ENCODE measurements at places on chromosomes 2 and 18.

DNA sequence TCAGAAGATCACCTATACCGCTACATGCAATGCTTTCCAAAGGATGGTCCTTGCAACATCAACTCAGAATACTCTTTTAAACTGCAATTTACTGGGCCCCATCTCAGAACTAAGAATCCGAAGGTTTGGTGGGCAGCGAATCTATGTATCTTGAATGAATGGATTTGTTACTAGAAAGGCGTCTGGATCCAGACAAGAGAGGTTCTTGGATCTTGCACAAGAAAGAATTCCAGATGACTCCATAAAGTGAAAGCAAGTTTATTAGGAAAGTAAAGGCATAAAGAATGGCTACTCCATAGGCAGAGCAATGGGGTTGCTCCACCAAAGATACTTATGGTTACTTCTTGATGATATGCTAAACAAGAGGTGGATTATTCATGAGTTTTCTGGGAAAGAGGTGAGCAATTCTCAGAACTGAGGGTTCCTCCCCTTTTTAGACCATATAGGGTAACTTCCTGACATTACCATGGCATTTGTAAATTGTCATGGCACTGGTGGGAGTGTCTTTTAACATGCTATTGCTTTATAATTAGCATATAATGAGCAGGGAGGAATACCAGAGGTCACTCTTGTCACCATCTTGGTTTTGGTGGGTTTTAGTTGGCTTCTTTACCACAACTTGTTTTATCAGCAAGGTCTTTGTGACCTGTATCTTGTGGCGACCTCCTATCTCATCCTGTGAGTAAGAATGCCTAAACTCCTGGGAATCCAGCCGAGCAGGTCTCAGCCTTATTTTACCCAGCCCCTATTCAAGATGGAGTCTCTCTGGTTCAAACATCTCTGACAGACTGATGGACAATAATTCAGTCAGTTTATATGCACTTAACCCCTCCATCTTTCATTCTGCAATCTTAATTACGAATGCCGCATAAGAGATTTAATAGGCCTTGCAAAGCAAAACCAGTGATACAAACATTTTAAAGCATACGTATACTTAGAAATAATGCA lies 7.5 kb upstream of the RMDN2 start:
- DNase-seq: no peak

DNA sequence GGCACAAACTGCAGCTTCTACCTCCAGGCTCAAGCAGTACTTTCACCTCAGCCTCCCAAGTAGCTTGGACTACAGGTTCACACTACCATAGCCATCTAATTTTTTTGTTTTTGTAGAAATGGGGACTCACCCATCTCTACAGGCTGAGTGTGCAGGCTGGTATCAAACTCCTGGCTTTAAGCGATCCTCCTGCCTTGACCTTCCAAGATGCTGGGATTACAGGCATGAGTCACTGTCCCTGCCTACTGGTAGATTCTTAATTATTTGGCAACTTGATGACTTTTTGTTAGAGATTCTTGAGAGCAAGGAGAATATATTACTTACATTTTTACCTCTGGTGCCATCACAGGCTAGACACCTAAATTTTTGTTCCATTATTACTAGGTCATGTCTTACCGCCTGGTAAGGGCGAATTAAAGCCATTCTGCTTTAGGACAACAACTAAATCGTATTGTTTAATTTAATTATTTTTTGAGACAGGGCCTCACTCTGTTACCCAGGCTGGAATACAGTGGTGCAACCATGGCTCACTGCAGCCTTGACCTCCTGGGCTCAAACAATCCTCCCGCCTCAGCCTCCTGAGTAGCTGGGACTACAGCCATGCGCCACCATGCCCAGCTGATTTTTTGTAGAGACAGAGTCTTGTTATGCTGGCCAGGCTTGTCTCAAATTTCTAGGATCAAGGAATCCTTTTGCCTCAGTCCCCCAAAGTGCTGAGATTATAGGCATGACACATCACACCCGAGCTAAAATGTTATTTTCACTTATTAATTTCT lies 15.7 kb downstream of the DYNC1I2 start:
- DNase-seq: no peak

DNA sequence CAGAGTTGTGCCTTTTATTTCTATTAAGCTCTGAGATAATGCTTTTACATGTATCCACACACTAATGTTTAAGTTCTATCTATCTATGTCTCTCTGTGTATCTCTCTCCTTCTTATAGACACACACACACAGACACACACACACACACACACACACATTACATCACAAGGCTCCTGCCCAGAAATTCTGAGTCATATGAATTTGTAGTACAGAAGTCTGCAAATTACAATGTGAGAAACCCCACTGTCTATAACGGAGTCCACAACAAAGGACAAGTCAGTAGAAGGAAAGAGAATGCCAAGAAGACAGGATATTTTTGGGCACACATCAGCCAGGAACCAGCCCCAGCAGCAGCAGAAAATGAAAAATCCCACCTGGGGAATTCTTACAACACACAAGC lies 142.4 kb downstream of the EN1 start:
- DNase-seq: peak; percentile 14

GRCh38 chr2:205934443-205934842 lies 151.5 kb downstream of the INO80D start:
- DNase-seq: no peak

- no peak for DNase-seq
Measured at GRCh38 chr18:38545071-38545470, 979.5 kb upstream of the CELF4 start.

DNA sequence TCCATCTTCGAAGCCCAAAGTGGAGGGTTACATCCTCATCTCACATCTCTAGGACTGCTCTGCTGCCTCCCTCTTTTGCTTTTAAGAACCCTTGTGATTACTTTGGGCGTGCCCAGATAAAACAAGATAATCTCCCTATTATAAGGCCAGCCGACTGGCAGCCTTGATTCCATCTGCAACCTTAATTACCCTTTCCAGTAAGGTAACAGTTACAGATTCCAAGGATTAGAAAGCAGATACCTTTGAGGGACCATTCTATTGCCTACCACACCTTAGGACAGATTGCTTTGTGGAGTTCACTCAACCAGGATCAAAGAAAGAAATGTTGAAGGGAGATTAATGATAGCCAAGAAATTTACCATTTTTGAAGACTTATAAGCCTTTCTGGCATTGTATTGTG lies 250.8 kb upstream of the ACVR2A start:
- no peak for DNase-seq

- no peak for DNase-seq
Measured at GRCh38 chr2:160109243-160109642, 46.8 kb upstream of the PLA2R1 start.

DNA sequence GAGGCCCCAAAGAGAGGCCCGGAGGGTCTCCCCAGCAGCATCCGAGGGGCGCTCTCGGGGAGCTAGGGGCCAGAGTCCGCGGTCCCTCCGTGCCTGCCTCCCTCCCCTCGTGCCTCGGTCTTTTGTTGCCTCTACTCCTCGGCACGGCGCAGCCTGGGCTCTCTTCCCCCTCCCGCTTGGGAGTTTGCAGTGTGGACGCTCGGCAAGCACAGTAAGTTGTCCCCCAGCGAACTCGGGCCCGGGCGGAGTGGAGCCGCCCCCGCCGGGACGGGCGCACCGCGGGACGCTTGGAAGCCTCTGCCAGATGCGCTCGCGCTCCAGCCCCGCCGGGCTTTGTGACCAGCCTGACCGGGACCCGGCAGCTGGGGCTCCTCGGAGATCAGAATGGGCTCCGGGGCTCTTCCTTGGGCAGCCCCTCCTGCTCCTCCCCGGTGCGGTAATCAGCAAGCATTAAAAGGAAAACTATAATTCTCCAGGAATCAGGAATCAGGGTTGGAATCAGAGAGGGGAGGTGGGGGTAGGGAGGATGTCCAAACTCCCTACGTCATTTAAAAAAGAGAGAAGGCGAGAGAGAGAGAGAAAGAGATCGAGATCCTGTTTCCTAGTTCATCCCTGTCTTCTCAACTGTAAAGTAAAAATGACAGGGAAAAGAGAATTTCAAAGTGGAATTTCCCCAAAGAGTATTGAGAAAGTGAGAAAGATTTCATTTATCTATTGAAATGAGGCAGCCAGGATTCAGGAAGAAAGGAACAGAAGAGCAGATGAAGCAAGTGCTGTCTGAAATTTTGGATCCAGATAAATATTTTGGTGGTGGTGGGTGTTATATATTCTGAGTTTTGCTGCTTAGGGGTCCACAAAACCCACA lies 786 bp upstream of the TMEM200C start:
- no peak for DNase-seq

GRCh38 chr18:21314724-21315123 lies 72.7 kb downstream of the GREB1L start:
- DNase-seq: no peak

DNA sequence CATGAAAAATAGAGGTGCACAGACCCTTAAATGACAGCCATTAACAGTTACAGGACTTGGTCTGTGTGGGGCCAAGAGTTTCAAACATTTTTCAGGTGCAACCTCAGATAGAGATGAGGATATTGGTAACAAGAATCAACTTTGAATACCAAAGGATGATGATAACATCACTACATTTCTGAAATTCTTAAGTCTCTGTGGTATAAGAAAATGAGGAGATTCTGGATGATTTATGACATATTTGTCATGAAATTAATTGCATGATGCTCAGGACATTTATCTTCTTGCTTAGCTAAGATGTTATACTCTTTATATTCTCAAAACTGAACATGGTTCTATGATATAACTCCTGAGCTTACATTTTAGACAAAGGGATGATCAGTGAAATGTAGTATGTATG lies 471.8 kb upstream of the CWC22 start:
- no peak for DNase-seq

DNA sequence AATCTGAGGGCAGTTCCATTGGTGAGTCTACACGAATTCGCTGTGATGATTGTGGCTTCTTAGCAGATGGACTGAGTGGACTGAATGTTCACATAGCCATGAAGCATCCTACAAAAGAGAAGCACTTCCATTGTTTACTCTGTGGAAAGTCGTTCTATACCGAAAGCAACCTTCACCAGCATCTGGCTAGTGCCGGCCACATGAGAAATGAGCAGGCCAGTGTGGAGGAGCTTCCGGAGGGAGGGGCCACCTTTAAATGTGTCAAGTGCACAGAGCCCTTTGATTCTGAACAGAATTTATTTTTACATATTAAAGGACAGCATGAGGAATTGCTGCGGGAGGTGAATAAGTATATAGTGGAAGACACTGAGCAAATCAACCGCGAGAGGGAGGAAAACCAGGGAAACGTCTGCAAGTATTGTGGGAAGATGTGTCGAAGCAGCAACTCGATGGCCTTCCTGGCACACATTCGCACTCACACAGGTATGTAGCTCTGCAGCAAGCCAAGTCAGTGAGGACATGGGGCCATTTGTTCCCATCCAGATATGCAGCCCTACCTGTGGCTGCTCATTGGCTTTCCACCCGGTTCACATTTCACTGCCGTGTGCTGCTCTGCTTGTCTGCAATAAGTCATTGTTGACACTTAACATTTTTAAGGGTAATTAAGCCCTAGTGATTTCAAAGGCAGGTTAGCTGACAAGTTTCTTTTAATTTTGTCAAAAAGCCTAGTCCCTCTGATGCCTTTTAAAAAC lies 37.7 kb downstream of the ZNF407 start:
- DNase-seq: no peak

- DNase-seq: no peak
Measured at GRCh38 chr2:144501118-144501517, 18.8 kb downstream of the ZEB2 start.

- no peak for DNase-seq
Measured at GRCh38 chr2:40316620-40317019, 135.3 kb downstream of the SLC8A1 start.

- no peak for DNase-seq
Measured at GRCh38 chr2:46337208-46337994, 40.2 kb downstream of the EPAS1 start.

DNA sequence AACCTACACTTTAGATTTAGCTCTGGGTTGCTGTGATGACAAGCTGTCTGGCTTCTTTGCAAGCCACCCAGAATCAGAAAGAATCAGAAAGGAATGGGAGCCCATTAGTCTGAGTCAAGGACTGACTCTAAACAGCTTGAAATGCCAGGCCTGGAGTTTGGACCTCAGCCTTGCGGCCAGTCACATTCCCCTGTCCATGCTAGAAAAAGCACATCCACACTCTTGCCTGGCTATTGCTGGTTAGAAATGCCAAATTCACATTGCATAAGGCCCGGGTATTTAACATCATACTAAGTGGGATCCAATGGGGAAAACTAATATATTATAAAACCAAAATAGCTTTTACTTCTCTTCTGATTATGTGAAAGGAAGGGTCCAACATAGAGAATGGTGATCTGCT lies 756.8 kb upstream of the KLHL29 start:
- no peak for DNase-seq

DNA sequence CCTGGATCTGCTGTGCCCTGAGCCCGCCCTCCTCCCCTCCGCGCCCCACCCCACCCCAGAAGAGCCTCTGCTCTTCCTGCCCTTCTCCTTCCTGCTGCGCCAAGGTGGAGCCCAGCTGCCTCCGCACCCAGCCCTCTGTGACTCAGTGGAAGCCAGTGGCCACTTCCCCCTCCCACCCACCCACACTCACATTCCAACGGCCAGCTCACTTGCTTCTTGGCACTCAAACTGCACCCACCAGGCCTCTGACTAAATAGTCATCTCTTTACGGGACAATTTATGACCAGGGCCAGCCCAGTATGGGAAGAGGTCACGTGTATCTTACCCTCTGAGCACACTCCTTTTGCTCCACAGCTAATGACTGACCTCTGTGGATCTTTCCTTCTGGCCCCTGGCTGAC lies 150.4 kb upstream of the SLC1A4 start:
- no peak for DNase-seq

GRCh38 chr2:223219872-223220657 lies 168.1 kb downstream of the KCNE4 start:
- no peak for DNase-seq

DNA sequence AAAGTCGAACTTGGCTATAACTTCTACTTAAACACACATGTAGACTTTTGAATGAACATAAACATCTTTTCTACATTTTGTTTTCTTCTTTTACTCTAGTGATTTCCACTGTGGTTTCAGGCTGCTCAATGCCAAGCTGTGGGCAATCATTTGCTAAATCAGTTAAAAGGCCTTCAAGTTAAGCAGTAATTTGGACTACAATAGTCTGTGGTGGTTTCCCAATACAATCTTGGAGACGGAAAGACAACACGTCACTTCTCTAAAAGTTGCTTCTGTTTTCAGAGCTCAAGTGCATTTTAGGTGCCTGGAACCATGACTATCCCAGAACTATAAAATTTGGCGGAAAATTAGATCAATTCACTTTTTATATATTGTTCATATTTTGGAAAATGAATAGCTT lies 69.4 kb downstream of the TXNL1 start:
- DNase-seq: no peak

- DNase-seq: no peak
Measured at GRCh38 chr2:150599889-150600288, 112.4 kb upstream of the RND3 start.
